ENCODE measurements at places on chromosomes 3 and 15.

DNA sequence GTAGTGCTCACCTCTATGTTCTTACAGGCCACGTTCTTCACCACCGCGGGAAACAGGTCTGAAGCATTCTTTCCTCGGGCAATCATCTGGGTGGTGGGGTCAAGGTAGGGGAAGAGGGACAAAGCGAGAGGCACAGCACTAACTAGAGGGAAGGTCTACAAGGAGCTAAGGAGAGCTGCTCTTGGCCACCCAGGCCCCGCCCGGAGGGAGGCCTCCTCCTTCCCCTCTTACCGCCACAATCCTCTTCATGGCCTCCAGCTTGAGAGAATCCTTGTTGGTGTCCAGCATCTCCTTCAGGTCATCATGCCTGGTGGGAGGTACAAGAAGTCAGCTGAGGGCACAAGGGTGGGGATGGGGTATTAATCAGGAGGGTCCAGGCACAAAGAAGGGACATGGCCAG lies 20.5 kb downstream of the AP3B2 start:
- DNase-seq, result no peak

- DNase-seq, result no peak
Measured at GRCh38 chr15:101444807-101445508, 44.5 kb downstream of the PCSK6 start.

DNA sequence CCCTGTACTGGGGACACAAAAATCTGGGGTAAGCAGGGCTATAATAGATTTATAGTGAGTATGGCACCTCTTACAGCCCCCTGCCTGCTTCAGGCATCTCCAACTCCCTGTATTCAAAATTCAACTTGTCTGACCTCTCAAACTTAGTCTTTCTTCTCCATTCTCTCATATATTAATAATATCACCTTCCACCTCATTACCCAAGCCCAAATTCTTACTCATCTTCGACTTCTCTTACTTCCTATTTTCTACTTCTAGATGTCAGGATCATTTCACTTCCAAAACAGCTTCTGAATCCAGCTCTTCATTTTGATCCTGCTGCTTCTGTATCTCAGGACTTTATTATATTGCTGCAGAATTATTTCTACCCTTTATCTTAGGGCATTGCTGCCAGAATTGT lies 290.7 kb downstream of the CHST2 start:
- no peak for DNase-seq

DNA sequence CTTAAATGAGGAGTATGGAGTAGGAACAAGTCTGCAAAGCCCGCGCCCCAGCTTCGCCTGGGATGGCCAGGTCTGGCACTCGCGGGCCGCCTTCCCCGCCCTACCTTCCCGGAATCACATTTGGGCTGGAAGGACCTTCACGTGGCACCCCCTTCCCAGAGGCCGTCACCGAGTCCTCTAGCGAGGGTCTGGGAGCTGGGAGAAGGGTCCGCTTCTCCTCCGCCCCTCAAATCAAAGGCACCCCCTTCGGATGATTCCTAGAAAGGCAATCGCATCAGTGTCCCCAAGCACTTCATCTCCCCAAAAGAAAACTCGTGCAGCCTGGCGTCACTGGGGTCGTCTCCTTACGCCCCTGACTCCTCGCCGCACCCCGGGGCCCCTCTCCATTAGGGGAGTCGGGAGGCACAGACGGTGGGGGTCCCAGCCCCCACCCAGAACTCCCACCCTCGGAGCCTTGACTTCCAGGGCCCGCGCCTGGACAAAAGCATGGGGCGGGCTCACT lies 380 bp downstream of the MYLK start:
- no peak for DNase-seq

GRCh38 chr3:42020684-42021307 lies 58.9 kb upstream of the ULK4 start:
- no peak for DNase-seq

DNA sequence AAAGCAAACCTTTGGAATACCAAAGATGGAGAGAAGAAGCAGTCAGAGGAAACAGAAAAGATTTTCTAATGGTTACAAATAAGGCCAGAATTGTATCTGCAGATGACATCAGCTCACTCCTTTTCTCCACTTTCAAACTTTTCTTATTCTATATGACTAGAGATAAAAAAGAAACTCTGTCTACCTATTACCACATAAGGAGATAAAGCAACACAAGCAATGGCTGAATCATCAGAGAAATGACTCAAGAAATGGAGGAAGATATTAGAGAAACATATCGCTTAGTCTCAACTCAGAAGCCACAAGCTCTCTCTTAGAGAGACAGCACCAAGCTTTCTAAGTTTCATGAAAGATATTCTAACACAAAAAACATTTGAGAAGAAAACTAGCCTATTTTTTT lies 784.0 kb downstream of the ZPLD1 start:
- no peak for DNase-seq

DNA sequence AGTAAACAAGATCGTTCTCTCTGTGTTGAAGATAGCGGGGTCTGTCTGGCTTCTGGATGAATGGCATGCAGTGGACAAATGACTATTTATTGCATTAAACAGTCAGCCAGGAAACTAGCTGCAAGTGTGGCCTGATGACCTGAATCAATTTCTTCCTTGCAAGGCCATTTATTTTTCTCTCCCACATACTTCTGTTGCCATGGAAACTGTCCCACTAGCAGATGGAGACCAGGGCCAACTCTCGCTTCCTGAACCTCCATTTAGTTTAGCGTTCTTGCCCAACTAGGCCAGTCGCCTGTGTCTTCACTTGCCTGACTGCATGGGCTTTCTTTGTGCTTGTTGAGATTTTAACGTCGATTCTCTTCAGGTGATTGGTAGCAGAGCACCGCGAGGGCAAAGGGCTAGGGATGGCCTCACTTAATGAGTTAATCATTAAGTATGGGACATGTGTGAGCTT lies 27.6 kb downstream of the LMCD1 start:
- DNase-seq, result peak; percentile 53

Measured in HuH-7 (cell line).